AG08395 (cell line): ENCODE measurements at places on chromosomes 2 and 18.

- no peak for DNase-seq
These were observed 9.7 kb downstream of the SMAD7 start for GRCh38 chr18:48940854-48941611.

GRCh38 chr2:99857867-99858444, 284.4 kb downstream of the AFF3 start:
- no peak for DNase-seq

- no peak for DNase-seq
These were observed 22.9 kb downstream of the IGFBP5 start for GRCh38 chr2:216672466-216672865.

DNA sequence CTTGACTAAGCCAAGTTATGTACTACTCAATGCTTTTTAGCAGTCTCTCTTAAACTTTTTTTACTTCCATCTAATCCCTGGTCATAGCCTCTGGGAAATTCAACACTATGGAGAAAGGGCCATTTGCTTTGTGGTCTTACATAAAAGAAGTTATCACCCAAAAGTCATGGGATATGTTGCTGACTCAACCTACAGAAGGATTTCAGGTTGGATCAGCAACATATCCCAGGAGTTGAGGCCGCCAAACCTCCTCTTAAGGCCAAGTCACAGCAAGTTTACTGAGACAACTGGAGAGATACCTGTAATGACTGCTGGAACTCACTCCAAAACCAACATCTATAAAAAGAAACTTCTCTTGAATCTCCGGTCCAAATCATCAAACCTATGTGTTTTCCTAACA, 141.1 kb downstream of the IRS1 start:
- DNase-seq, result no peak

GRCh38 chr2:227515742-227516141, 43.8 kb downstream of the AGFG1 start:
- no peak for DNase-seq

DNA sequence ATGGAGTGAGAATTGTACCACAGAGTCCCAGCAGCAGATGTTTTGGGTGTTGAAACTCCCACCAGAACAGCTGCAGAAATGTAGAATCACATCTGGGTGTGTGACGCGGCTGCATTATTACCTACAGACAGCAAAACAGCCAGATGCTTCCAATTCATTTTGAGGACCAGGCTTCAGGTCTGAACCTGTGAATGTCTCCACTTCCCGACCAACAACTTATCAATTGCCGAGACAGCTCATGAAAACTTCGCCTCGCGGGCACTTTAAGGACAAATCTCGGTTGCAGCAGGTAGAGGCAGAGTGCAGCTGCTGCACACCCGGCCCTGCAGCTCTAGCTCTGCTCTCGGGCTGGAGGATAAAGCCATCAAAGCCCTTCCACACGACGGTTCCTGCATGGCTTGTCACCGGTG, 202.0 kb downstream of the HRH4 start:
- DNase-seq, result no peak

GRCh38 chr2:85954590-85955458, 66.0 kb upstream of the ST3GAL5 start:
- DNase-seq, result no peak

- peak; percentile 40 for DNase-seq
These were observed 257.7 kb upstream of the UBE2E3 start for GRCh38 chr2:180722551-180723239.

DNA sequence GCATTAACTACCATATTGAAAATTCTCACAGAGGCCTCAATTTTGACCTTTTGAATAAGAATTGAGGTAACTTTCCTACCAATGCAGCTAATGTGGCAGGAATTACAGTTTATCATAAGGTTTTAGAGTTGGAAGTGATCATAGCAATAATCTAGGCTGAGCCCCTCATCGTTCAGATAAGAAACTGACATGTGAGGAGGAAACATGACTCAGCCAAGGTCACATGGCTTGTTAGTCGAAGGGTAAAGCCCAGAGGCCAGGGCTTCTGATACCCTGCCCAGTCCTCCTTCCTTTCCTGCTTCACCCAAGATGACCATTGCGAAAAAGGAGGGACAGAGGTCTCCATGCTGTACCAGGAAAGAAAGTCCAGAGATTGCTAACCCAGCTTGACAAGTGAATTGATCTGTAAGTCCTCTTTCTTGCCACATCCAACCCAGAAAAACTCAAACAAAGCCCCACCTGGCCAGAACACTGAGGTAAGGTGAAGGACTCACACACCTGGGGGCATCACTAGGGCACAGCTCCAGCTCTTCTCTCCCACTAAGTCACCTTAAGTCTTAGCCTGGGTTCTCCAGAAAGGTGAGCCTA, 174.8 kb downstream of the EN1 start:
- DNase-seq, result no peak

DNA sequence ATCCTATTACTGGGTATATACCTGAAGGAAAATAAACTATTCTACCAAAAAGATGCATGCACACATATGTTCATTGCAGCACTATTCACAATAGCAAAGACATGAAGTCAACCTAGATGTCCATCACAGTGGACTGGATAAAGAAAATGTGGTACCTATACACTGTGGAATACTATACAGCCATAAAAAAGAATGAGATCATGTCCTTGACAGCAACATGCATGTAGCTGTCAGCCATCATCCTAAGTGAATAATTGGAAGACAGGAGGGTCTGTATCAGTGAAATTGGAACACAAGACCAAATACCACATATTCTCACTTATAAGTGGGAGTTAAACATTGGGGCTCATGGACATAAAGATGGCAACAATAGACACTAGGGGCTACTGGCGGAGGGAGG, 27.7 kb upstream of the TWIST2 start:
- no peak for DNase-seq

GRCh38 chr2:218271865-218272530, 1.7 kb downstream of the PNKD start:
- no peak for DNase-seq

DNA sequence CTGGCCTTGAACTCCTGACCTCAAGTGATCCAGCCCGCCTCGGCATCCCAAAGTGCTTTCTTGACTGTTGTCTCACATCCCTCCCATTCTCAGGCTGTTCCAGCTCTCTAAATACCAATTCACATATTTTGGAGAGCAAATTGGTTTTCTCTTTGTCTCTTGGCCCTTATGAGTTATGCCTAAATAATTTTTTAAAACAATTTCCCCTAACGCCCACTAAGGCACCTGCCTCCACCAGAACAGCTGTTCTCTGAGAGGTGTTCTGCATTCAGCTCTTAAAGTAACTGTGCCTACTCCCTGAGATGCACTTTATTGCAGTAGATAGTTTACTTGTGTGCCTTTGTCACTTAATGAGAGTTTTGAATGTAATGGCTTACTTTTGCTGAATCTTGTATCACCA, 6.9 kb downstream of the CCDC195 start:
- DNase-seq, result no peak

DNA sequence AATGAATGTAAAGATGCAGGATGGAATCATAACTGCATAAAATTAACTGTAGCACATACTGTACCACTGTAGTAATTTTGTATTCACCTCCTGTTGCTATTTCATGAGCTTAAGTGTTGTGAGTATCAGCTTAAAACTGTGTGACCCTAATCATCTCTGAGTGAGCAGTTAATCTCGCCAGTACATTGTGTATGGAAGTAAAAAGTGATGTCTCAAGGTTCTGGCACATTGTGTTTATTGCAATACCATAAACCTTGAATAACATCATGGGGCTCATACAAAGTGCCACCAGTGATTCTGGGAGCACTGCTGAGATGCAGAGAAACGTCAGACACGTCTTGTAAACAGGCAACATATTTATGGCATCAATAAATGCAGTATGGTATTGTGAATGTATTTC, 124.5 kb downstream of the PMAIP1 start:
- DNase-seq, result no peak

DNA sequence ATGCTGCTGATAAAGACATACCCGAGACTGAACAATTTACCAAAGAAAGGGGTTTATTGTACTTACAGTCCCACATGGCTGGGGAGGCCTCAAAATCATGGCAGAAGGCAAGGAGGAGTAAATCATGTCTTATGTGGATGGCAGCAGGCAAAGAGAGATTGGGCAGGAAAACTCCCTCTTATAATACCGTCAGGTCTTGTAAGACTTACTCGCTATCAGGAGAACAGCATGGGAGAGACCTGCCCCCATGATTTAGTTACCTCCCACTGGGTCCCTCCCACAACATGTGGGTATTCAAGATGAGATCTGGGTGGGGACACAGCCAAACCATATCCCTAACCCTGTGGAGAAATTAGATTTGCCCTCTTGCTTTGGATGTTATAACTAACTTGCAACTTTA, 1068.0 kb upstream of the ZEB2 start:
- no peak for DNase-seq

DNA sequence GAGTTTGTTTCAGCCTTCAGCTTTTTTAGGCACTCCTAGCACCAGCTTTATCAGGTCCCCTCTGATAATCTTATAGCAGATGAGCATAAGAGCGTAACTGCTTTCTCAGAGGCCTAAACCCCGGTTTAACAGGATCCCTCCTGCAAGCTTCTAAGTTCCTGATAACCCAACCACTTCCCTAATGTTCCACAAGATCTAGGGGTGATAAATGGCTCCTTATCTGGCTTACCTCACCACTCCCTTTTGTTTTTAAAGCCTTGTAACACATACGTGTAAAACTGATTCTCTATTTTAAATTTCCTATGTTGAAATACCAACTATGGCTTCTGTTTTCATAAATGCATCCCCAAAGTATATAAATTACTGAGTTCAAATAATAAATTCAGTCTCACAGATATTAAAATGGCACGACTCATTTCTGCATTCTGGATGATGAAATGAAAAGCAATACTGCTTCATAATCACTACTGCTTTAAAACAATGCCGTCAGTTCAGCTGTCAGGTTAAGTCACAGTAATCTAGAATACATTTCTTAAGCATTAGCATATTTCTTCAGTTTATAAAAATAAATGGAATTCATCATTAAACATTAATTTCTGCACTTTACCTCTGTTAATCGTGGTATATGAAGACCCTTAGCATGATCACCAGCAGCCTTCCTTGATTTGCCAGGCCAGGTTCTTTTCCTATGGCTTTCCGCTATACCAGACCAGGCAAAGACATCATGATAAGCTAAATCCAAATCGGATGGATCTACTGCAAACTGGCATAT, 126.3 kb downstream of the C2orf74 start:
- DNase-seq, result no peak

GRCh38 chr2:169768262-169768995, 30.2 kb upstream of the SSB start:
- no peak for DNase-seq

DNA sequence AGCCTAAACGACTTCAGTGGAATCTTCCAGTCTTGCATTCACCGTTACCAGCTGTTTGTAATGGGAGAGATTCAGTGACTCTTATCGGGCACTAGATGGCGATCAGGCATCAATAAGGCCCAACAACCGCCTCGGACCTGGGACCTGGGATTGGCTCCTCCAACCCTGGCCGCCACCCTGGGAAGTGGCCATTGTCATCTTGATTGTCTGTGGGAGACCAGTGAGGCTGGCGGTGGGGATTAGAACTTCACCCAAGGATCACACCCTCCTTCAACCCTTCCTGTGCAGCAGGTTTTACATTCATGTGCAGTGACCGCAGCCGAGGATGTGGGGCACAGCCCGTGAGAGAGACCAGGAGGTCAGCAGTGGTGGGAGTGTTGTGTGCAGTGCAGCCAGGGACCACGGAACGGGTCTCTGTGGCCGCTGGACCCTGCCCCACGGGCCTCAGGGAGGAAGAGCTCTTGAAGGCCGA, 85.3 kb downstream of the SPP2 start:
- DNase-seq, result peak; percentile 83

DNA sequence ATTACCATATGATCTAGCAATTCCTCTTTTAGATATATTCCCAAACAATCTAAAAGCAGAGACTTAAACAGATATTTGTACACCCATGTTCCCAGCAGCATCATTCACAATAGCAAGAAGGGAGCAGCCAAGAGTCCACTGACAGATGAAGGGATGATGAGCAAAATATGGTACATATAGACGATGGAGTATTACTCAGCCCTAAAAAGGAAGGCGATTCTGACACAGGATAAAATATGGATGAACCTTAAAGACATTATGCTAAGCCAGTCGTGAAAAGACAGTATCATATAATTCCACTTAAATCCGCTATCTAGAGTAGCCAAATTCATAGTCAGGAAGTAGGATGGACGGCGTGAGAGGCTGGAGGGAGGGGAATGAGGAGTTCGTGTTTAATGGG, 20.4 kb downstream of the HS6ST1 start:
- no peak for DNase-seq

- DNase-seq, result no peak
These were observed 86.4 kb upstream of the KLHL29 start for GRCh38 chr2:23298551-23298950.

DNA sequence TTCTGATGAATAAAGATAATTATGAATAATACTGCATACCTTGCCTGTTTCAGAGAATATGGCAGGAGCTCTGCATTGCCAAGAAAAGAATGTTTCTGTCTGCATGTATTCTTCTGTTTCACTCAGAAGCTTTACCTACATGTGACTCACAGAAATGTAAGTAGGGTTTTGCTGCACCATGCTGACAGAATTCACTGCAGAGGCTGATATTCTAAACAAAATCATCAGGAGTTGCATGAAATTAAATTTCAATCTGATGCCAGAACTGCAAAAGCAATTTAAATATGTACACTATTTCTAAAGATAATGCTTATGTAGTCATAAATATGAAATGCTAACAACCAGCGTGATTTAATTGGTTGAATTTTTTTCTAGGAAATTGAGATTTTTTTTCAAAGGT, 332.8 kb upstream of the FSHR start:
- no peak for DNase-seq

- DNase-seq, result peak; percentile 78
These were observed 4.3 kb downstream of the IGFBP5 start for GRCh38 chr2:216690853-216691741.

DNA sequence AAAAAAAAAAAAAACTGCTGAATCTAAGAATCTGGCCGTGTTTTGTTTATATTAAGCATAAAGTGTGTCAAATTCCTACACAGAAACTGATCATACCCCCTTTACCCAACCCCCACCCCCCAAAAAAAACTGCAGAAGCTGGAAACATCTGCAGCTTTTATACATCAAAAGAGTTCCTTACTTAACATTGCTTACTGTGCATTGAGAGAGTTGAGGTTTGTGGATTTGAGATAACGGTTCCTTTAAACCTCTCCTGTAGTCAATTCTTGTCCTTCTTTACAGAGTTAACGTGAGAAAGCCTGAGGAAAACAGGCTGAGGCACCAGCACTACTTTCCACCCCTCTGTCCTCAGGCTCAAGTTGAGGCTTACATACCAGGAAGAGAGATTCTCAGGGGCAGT, 34.5 kb downstream of the FRZB start:
- no peak for DNase-seq

DNA sequence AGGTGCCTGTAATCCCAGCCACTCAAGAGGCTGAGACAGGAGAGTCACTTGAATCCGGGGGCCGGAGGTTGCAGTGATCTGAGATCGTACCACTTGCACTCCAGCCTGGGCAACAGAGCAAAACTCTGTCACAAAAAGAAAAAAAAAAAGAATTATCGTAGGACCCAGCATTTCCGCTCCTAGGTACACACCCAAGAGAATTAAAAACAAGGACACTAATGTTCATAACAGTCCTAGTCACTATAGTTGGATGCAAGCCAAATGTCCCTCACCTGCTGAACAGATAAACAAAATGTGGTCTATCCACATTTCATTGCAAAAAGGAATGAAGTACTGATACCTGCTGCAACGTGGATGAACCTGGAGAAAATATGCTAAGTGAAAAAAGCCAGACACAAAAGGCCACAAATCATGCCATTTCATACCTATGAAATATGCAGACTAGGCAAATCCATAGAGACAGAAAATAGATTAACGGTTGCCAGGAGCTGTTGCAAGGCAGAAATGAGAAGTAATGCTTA, 21.2 kb downstream of the ADRA2B start:
- DNase-seq, result no peak
